T-helper 17 cell (primary cell): ENCODE measurements at places on chromosomes 13 and 19. TPM values are rescaled to one million over a fixed set of nuclear protein-coding genes. Genes with fewer than 3 reads are reported as not detected.
A peak's percentile ranks its signal among the peaks of the same experiment; 100 is the strongest.

SIAH3 gene
- total RNA-seq = 0.10 TPM

MYO1F gene
- total RNA-seq = 305 TPM

SYNE4 gene
- total RNA-seq = 1.8 TPM

SOX21 gene
- total RNA-seq = not detected

KLF2 gene
- 578 TPM for total RNA-seq

SLITRK6 gene
- total RNA-seq = not detected

SYCN gene
- not detected for total RNA-seq

ELL gene
- 51.0 TPM for total RNA-seq

SYDE1 gene
- total RNA-seq = not detected

SKA3 gene
- 2.7 TPM for total RNA-seq

ZNF627 gene
- total RNA-seq = 6.0 TPM

ZNF829 gene
- 3.9 TPM for total RNA-seq

CYP4F2 gene
- not detected for total RNA-seq

ZNF837 gene
- 1.6 TPM for total RNA-seq

TMEM205 gene
- total RNA-seq = 15.3 TPM

METTL21C gene
- total RNA-seq = not detected

KCNN1 gene
- total RNA-seq = not detected

CYP2B6 gene
- not detected for total RNA-seq

WDR88 gene
- total RNA-seq = not detected

STOML3 gene
- total RNA-seq = not detected

ADPRHL1 gene
- total RNA-seq = 0.21 TPM

FGF22 gene
- total RNA-seq = 0.65 TPM

CEACAM16 gene
- total RNA-seq = not detected

DNA sequence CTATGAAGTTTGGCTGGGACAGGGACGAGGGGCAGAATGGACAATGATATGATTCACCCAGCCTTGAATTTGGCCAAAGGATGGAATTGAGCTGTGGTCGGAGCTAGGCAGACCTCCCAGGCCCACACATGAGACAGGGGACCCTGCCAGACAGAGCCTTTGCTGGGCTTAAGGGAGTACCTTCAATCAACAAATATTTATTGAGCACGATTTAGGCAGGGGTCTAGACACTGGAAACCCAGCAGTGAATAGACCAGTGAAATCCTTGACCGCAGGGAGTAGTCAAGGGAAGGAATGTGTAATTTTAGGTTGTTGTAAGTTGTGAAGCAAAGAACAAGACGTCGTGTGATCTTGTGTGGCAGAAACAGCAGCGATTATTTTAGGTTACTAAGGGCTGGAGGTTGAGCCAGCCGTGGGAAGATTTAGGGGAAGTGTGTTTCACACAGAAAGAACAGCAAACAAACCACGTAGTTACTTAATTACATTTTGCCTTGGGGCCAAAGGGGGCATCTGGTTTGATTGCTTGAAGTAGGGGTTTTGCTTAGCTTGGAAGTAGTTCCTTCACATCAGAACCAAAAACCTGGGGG is 16.9 kb upstream of the AP1M2 start:
- no peaks in the 10 kb centered on the region for H3K27me3 ChIP-seq
- H3K27ac ChIP-seq = peak overlapping the region; percentile 99
- H3K36me3 ChIP-seq = peaks cover 4% of the 10 kb centered on the region
- DNase-seq = peak; percentile 10
- peak overlapping the region; percentile 98 for H3K4me3 ChIP-seq
- H3K4me1 ChIP-seq = peaks cover 19% of the 10 kb centered on the region

DNA sequence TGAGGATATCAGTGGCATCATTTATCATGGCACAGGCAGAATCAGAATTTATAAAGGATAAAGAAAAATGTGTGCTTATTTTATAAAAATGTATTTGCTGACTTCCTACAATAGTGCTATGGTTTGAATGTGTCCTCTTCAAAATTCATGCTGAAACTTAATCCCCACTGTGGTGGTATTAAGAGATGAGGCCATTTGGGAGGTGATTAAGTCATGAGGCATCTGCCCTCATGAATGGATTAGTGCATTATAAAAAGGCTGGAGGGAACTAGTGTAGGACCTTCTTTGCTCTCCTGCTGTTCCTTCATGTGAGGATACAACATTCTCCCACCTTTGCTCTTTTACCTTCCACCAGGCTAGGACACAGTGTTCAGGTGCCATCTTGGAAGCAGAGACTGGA is 212.8 kb downstream of the RFC3 start:
- no peak overlapping the region for H3K4me3 ChIP-seq
- H3K27me3 ChIP-seq = no peaks in the 10 kb centered on the region
- no peak for DNase-seq
- no peak overlapping the region for H3K27ac ChIP-seq

- no peak for DNase-seq
- H3K27ac ChIP-seq = no peak overlapping the region
- H3K27me3 ChIP-seq = peaks cover 4% of the 10 kb centered on the region
- H3K4me1 ChIP-seq = no peaks in the 10 kb centered on the region
- H3K4me3 ChIP-seq = no peak overlapping the region
Observed at GRCh38 chr19:29098863-29099481, 114.0 kb downstream of the UQCRFS1 start.

DNA sequence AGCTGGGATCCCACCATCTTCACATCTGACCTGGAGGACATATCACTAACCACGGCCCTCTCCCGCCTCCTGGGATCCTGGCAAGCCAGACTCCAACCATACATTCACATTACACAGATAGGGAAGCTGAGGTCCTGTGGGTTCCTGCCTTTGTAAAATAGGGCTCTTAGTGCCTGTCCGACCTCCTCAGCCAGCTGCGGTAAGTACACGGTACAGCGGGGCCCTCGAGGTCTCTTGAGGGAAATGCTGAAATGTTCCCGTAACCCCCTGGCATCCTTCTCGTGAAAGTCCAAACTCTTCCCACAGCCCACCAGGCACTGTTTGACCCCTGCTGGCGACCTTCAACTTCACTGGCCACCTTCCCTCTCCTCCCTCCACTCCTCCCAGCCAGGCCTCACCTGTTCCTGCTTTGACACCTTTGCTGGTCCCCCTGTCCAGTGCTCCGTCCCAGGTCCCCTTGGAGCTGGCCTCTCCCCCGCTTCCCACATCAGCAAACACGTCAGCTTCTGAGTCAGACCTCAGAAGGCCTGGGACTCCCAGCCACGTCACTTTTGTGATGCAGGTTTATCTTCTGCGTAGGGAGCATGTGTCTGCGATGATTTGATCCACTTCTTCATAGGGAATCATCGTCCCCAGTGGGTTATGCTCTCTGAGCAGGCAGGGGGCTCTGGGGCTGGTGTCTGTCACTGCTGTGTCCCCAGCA is 8.8 kb upstream of the GNG7 start:
- DNase-seq = no peak
- H3K27me3 ChIP-seq = no peaks in the 10 kb centered on the region
- H3K27ac ChIP-seq = no peak overlapping the region
- peaks cover 4% of the 10 kb centered on the region for H3K4me1 ChIP-seq
- peaks cover 2% of the 10 kb centered on the region for H3K36me3 ChIP-seq

DNA sequence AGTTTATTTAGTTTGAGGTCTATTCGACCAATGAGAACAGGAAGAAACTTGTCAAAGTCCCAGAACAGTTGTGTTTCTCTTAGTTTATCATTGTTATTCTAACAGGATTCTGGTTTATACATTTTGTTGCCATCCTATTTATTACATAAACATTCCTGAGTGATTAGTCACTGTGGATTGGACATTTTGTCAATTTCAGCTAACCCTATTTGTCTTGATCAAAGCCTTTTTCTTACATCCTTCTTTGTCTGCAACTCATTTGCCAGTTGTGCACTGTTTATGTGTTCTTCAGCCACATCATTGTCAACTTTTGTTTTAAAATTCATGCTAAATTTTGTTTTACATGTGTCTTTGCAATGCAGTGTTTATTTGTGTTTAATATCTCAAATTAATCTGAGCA is 886.0 kb upstream of the SLC10A2 start:
- no peak for DNase-seq
- H3K27me3 ChIP-seq = no peaks in the 10 kb centered on the region
- H3K4me3 ChIP-seq = no peak overlapping the region
- H3K4me1 ChIP-seq = no peaks in the 10 kb centered on the region

DNA sequence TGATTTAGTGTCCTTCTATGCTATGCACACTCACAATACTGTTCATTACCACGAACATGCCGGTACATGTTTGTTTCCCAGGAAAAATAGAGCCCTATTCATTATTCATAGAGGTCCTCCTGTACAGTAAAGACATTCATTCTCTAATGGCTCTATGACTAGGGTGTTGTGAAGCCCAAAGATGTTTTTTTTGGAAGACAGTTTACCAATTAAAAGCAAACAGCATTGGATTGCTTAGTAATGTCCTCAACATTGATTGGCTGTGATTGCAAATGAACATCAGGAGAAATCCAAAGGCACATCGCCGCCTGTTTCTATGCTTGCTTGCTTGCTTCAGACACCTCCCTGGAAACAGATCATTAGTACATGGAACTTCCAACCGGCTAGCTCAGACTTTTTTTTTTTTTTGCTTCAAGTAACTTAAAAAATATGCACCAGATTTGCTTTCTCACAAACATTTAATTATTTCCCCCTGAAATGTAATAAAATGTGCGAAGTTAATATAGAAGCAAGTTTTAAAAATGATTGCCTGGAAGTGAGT is 8.8 kb upstream of the GPC6 start:
- no peaks in the 10 kb centered on the region for H3K36me3 ChIP-seq
- H3K27me3 ChIP-seq = no peaks in the 10 kb centered on the region
- no peak overlapping the region for H3K4me3 ChIP-seq

DNA sequence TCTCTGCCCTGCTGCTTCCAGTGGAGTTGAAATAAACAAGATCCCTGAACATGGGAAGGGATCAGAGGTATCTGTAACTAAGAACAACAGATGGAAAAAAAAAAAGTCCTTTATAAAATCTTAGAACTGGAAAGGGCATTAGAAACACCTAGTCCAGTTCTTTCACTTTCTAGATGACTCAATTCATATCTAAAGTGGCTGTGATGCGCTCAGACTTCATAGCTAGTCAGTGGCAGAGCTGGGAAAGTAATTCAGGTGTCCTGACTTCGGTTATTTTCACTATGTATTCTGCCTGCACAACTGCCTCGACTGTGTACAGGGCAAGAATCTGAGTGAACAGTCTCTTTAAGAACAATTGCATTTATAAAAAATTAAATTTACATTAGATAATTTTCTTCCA is 151.8 kb upstream of the TMTC4 start:
- H3K36me3 ChIP-seq = no peaks in the 10 kb centered on the region
- no peaks in the 10 kb centered on the region for H3K4me1 ChIP-seq
- no peak overlapping the region for H3K4me3 ChIP-seq
- DNase-seq = no peak
- H3K27me3 ChIP-seq = peaks cover 27% of the 10 kb centered on the region

GRCh38 chr13:110443622-110444225 is 117.8 kb downstream of the RAB20 start:
- H3K27ac ChIP-seq = no peak overlapping the region
- H3K27me3 ChIP-seq = peaks cover 76% of the 10 kb centered on the region
- H3K36me3 ChIP-seq = peaks cover 3% of the 10 kb centered on the region
- H3K4me1 ChIP-seq = peaks cover 3% of the 10 kb centered on the region

DNA sequence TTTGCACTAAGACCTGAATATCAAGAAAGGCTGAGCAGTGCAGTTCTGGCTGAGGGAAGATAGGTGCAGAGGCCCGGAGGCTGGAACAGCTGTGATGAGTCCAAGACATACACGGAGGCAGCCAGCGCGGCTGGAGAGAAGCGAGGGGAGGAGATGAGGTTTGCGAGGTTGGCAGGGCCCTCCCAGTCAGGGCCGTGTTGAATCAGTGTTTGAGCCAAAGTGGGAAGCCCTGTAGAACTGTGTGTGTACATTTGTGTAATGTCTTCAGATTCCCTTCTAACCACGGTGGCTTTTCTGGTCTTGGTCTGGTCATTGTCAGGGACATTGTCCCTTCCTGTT is 34.9 kb downstream of the PAK4 start:
- peaks cover 2% of the 10 kb centered on the region for H3K36me3 ChIP-seq
- no peak overlapping the region for H3K27ac ChIP-seq
- H3K4me3 ChIP-seq = no peak overlapping the region
- peaks cover 25% of the 10 kb centered on the region for H3K4me1 ChIP-seq

DNA sequence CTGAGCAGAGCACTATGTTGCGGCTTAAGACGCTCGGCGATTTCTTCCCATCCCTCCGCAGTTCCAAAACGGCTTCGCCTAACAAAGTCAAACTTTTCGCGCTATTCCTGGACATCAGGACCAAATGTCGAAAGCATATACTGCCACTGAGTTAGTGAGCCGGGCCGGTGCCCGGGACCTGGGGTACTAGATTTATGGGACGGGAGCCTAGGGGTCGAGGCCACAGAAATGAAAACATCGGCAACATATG is 699 bp downstream of the RCBTB2 start:
- H3K27ac ChIP-seq = peak overlapping the region; percentile 98
- no peaks in the 10 kb centered on the region for H3K27me3 ChIP-seq
- peak overlapping the region; percentile 94 for H3K4me3 ChIP-seq
- no peaks in the 10 kb centered on the region for H3K36me3 ChIP-seq
- no peak for DNase-seq

- DNase-seq = no peak
- H3K4me1 ChIP-seq = peaks cover 3% of the 10 kb centered on the region
- peaks cover 9% of the 10 kb centered on the region for H3K36me3 ChIP-seq
- H3K27me3 ChIP-seq = no peaks in the 10 kb centered on the region
- H3K27ac ChIP-seq = no peak overlapping the region
Observed at GRCh38 chr13:72853000-72853399, 71.1 kb downstream of the PIBF1 start.

GRCh38 chr19:32018014-32018413 is 327.4 kb upstream of the ZNF507 start:
- H3K4me1 ChIP-seq = no peaks in the 10 kb centered on the region
- no peak for DNase-seq
- H3K27me3 ChIP-seq = no peaks in the 10 kb centered on the region

- peaks cover 34% of the 10 kb centered on the region for H3K4me1 ChIP-seq
- DNase-seq = no peak
- H3K27ac ChIP-seq = no peak overlapping the region
- peaks cover 3% of the 10 kb centered on the region for H3K36me3 ChIP-seq
- H3K4me3 ChIP-seq = peak overlapping the region; percentile 37
Observed at GRCh38 chr13:50244713-50245574, 229.7 kb downstream of the KCNRG start.

- H3K4me3 ChIP-seq = no peak overlapping the region
- peaks cover 8% of the 10 kb centered on the region for H3K36me3 ChIP-seq
- no peaks in the 10 kb centered on the region for H3K4me1 ChIP-seq
- no peak for DNase-seq
- H3K27ac ChIP-seq = no peak overlapping the region
- no peaks in the 10 kb centered on the region for H3K27me3 ChIP-seq
Observed at GRCh38 chr13:43000676-43001075, 8.6 kb upstream of the EPSTI1 start.

GRCh38 chr13:63625869-63626268 is 2210.2 kb upstream of the PCDH20 start:
- DNase-seq = no peak
- H3K4me3 ChIP-seq = no peak overlapping the region
- H3K27me3 ChIP-seq = no peaks in the 10 kb centered on the region

DNA sequence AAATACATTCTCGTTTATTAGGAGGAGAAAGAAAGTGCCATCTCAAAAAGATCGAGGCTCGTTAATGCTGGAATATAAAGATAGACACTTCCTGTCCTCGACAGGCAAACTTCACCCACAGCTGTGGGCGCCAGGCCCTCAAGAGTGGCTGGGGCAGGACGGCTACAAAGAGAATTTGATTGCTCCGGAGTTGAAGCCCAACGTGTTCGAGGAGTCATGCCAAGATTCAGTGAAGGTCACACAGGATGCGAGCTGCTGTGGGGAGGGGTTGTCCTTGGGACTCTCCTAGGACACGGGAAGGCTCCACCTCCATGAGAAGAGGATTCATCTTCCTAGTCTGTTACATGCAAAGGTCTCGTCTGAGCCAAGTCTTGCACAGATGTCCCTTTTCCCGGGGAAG is 16.3 kb upstream of the PTPRS start:
- no peak overlapping the region for H3K4me3 ChIP-seq
- peaks cover 68% of the 10 kb centered on the region for H3K27me3 ChIP-seq
- no peak for DNase-seq
- H3K36me3 ChIP-seq = peaks cover 2% of the 10 kb centered on the region

- no peak for DNase-seq
- no peaks in the 10 kb centered on the region for H3K36me3 ChIP-seq
- no peak overlapping the region for H3K4me3 ChIP-seq
Observed at GRCh38 chr13:105778196-105778595, 757.3 kb downstream of the EFNB2 start.
